ENCODE measurements at places on chromosomes 2 and 18. TPM values are rescaled to one million over a fixed set of nuclear protein-coding genes. Genes with fewer than 3 reads are reported as not detected.

The LIMS2 gene
- 10.3 TPM for total RNA-seq

The POTEC gene
- not detected for total RNA-seq

The METTL4 gene
- total RNA-seq = 28.3 TPM

The PPP3R1 gene
- total RNA-seq = 83.8 TPM

The SP140 gene
- 102 TPM for total RNA-seq

The REG3A gene
- total RNA-seq = not detected

The DSG4 gene
- not detected for total RNA-seq

The ZNF519 gene
- 25.0 TPM for total RNA-seq

The CNRIP1 gene
- total RNA-seq = not detected

The MAP3K19 gene
- total RNA-seq = not detected

The PRKAG3 gene
- total RNA-seq = not detected

The GPR45 gene
- not detected for total RNA-seq

GRCh38 chr2:85429924-85430289 lies 11.4 kb downstream of the SH2D6 start:
- H3K27me3 ChIP-seq = no peaks in the 10 kb centered on the region
- no peak for DNase-seq
- H3K36me3 ChIP-seq = no peaks in the 10 kb centered on the region
- peaks cover 17% of the 10 kb centered on the region for H3K4me1 ChIP-seq
- no peak overlapping the region for H3K4me3 ChIP-seq

DNA sequence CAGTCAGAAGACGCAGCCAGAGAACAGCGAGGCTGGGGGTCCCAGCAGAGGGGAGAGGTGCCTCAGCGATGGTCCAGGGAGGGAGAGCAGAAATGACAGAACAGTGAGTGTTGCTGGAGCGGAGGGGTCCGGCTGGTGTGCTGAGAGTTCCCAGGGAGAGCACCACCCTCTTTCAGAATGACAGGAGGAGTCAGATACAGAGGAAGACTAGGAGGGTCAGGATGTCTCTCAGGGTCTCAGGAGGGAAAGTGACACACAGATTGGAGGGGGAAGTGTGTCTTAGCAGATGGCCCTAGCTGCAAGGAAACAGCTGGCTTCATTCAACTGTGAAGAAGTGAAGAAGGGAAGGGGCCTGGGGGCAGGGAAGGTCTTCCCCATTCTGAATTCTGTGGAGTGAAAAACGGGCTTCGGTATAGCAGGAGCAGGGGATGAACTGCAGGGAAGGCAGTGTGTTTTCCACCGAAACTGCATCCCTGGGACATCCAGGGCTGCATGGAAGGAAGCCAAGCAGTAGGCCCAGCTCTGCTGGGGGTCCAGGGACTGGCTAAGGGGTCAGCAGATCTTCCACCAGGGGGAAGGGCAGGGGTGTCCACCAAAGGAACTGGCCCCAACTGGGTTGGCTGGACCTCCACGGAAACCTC lies 90.0 kb upstream of the OTOS start:
- DNase-seq = no peak
- H3K27me3 ChIP-seq = peaks cover 13% of the 10 kb centered on the region
- H3K4me1 ChIP-seq = no peaks in the 10 kb centered on the region

DNA sequence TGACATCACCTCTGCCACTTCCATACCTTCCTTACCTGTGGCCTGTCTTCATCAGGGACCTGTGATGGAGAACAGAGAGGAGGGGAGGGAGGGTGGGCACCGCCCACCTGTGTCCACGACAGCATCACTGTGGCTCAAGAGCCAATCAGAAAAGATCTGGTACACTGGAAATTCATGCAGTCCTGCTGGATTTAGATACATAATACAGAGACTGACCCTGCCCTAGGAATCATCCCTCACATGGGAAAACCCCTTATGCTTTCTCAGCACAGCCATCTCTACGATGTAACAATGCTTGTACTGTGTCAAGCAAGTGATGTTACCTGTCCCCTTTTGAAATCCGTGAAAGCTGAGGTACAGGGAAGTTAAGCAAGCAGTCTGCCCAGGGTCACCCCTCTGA lies 145.6 kb upstream of the EPAS1 start:
- H3K4me1 ChIP-seq = peaks cover 30% of the 10 kb centered on the region
- no peak overlapping the region for H3K27ac ChIP-seq
- no peak overlapping the region for H3K4me3 ChIP-seq
- H3K27me3 ChIP-seq = peaks cover 5% of the 10 kb centered on the region

DNA sequence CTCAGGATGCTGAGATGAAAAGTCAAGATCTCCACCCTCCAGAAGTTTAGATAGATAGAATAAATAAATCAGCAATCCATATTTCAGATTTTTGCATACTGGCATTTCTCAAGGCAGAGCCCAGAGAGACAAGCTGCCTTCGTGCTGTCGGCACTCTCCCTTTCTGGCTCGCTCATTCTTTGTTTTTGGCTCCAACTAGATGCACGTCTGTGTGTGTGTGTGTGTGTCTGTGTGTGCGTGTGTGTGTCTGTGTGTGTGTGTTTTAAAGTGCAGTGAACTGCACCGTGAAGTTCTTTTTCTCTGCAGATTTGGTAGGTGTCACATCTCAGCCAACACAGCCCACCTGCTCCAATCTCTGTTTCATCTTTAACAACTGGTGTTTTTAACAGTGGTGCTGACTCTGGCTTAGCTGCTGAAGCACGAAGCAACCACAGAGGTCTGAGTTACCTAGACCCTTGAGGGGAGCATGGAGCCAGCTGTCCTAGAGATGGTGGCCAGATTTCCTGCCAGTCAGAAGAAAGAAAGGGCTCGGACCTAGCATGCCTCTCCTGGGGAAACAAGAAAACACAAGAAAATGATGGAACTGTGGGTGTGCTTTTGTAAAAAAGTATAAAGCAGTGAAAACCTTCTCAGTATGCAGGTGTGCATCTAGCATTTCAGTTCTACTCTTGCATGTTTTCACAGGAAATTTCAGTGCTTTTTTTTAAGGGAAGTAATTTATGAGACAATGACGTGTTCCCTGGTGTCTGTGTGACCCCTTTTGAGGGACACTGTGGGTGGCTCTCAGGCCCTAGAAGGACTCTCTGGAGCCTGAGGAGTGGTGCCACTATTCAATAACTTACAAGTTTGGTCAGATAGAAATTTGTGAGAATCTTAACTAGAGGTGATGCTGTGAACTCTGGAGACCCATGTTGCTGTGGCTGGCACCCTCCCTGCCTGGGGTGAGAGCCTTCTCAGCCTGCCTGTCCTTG lies 364.3 kb downstream of the RNF144A start:
- no peak overlapping the region for H3K4me3 ChIP-seq
- H3K4me1 ChIP-seq = no peaks in the 10 kb centered on the region
- H3K36me3 ChIP-seq = no peaks in the 10 kb centered on the region
- H3K27ac ChIP-seq = no peak overlapping the region
- no peaks in the 10 kb centered on the region for H3K27me3 ChIP-seq
- DNase-seq = no peak

DNA sequence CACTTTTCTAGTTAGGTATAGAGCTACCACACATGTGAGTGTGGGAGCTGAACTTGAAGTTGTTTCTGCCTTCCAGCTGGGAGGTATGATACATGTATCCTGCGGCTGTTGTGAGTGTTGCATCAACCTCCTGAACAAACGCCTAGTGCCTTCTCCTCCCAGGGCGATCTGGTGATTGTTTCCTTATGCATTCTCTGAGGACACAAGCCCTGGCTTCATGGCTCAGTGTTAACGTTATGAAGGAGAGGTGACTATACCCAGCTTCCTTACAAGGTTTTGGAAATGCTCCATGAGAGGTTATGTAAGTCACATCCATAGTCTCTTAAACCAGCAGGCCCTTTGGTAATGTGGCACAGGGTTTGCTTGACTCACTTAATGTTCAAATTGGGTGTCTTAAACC lies 64.9 kb downstream of the SPRED2 start:
- no peak overlapping the region for H3K27ac ChIP-seq
- no peak overlapping the region for H3K4me3 ChIP-seq
- H3K36me3 ChIP-seq = no peaks in the 10 kb centered on the region
- H3K4me1 ChIP-seq = peaks cover 14% of the 10 kb centered on the region
- H3K27me3 ChIP-seq = peaks cover 45% of the 10 kb centered on the region

GRCh38 chr2:235480614-235481013 lies 13.2 kb upstream of the AGAP1 start:
- H3K27me3 ChIP-seq = peaks cover 7% of the 10 kb centered on the region
- no peak for DNase-seq
- no peaks in the 10 kb centered on the region for H3K36me3 ChIP-seq
- no peak overlapping the region for H3K27ac ChIP-seq

DNA sequence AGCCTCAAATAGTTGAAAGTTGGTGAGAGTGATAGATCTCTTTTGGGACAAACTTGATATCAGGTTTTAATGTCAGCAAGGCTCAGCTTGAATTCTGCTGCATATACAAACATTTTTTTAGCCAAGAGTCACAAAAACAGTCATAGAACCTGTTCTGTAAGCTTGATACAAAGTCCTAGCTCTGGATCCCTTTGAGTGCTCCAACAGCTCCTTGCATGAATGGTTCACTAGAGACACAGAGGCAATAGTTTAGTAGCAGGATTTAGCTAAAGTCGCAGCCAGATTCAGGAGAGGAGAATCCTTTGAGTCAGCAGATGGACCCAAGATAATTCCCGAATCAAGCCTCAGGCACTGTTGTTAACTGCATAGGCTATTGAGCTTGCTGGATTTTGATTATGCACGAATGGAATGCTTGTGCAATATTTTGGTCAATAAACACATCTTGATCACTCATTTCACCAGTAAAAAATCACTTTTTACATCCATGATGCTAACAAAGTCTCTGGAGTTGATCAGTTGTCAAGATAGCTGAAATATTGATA lies 148.6 kb downstream of the KLHL14 start:
- H3K36me3 ChIP-seq = no peaks in the 10 kb centered on the region
- DNase-seq = no peak
- no peaks in the 10 kb centered on the region for H3K27me3 ChIP-seq
- no peaks in the 10 kb centered on the region for H3K4me1 ChIP-seq

GRCh38 chr2:160482673-160483072 lies 10.9 kb downstream of the RBMS1 start:
- no peaks in the 10 kb centered on the region for H3K36me3 ChIP-seq
- no peaks in the 10 kb centered on the region for H3K27me3 ChIP-seq
- H3K27ac ChIP-seq = peak overlapping the region; percentile 86

- H3K4me3 ChIP-seq = no peak overlapping the region
- H3K4me1 ChIP-seq = no peaks in the 10 kb centered on the region
- H3K27ac ChIP-seq = no peak overlapping the region
- peaks cover 37% of the 10 kb centered on the region for H3K27me3 ChIP-seq
- H3K36me3 ChIP-seq = no peaks in the 10 kb centered on the region
These were observed 95.7 kb downstream of the MAIP1 start for GRCh38 chr2:200050921-200051610.

DNA sequence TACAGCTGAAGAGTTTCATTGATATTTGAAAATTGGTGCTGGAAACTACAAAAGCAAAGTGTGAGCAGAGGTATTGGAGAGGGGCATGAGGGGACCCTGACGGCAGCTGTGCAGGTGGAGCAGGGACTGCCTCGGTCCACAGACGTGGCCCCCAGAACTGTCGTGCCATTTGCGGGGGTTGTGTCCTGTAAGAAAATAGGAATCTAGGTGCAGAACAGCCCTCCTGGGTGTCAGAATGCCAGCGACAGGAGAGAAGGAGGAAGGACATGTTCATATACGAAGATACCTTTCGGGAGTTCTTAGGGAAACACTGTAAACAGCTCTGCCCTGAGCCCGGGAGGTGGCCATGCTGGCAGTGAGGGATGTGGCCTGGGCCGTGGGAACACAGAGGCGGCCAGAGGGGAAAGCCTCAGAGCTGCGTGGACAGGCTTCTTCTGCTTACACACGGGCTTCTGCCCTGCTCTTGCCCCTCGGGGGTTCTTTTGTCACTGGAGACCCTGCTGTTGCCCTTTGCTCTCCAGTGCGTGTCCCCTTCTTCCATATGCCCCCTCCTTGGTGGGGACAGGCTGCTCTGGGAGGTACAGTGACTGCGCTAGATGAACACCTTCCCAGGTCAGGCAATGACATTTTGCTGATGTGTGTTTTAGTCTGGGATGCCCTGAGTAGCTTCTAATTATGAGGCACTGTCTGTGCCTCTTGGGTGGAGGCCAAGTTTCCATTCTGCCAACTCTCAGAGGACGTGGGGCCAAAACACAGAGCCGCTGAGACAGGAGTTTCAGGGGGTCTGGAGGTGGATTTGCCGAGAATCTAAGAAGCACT lies 81.9 kb upstream of the TXNDC2 start:
- H3K4me1 ChIP-seq = no peaks in the 10 kb centered on the region
- no peak for DNase-seq
- no peak overlapping the region for H3K4me3 ChIP-seq
- H3K27me3 ChIP-seq = peaks cover 20% of the 10 kb centered on the region
- no peaks in the 10 kb centered on the region for H3K36me3 ChIP-seq

DNA sequence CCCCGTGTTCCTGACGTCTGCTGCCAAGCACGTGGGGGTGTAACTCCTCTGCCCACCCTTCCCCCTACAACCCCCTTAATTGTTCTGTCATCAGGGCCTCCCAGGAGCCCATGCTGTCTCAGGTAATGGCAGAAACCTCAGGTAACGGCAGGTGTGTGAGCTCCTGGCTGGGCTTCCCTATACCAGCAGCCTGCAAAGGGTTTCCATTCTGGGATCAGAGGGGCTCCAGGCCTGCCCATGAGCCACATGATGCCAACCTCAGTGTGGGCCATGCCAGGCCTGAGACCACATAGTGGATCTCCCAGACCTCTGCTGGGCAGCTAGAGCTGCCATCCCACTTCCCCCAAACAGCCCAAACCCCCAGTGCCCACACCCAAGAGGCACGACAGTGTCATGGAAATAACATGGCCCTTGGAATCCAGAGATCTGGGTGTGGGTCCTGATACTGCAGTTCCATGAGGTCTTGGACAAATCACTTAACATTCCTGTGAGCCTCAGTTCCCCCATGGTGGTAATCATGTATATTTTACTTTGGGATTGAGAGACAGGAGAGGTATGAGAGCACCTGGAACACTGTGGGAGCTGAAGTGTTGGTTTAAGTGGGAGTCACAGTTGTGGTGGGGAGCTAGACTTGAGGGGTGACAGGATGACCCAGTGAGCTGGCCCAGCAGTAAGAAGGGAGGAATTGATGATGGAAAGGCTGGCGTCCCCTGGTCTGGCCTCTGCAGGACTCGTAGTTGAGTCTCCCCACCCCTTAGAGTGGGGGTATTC lies 59.6 kb downstream of the ATOH8 start:
- H3K4me1 ChIP-seq = no peaks in the 10 kb centered on the region
- H3K27me3 ChIP-seq = no peaks in the 10 kb centered on the region
- H3K4me3 ChIP-seq = no peak overlapping the region
- DNase-seq = no peak

GRCh38 chr2:144163592-144163991 lies 356.3 kb downstream of the ZEB2 start:
- no peak overlapping the region for H3K27ac ChIP-seq
- H3K4me3 ChIP-seq = no peak overlapping the region
- no peaks in the 10 kb centered on the region for H3K27me3 ChIP-seq
- no peak for DNase-seq

Data from activated T-cell treated with anti-CD3 and anti-CD28 coated beads, Interleukin-2, amount 50 U/mL, for 72 hours (primary cell).